Fibroblast of villous mesenchyme (primary cell): ENCODE measurements at places on chromosomes 16 and 17. TPM values are rescaled to one million over a fixed set of nuclear protein-coding genes. Genes with fewer than 3 reads are reported as not detected.

The TBC1D3D gene
- under 0.01 TPM in 1 of 2 replicates, not detected in the other for total RNA-seq

The HS3ST4 gene
- total RNA-seq, result not detected in 2 replicates

The BCO1 gene
- not detected in 2 replicates for total RNA-seq

The TAT gene
- under 0.01 TPM in 1 of 2 replicates, not detected in the other for total RNA-seq

The TSPOAP1 gene
- 0.86 and 2.3 TPM in 2 replicates for total RNA-seq

The SLC7A6OS gene
- total RNA-seq, result 14.2 and 16.8 TPM in 2 replicates

The PLLP gene
- total RNA-seq, result under 0.01 TPM in 1 of 2 replicates, not detected in the other

The NOB1 gene
- 22.0 and 23.8 TPM in 2 replicates for total RNA-seq

DNA sequence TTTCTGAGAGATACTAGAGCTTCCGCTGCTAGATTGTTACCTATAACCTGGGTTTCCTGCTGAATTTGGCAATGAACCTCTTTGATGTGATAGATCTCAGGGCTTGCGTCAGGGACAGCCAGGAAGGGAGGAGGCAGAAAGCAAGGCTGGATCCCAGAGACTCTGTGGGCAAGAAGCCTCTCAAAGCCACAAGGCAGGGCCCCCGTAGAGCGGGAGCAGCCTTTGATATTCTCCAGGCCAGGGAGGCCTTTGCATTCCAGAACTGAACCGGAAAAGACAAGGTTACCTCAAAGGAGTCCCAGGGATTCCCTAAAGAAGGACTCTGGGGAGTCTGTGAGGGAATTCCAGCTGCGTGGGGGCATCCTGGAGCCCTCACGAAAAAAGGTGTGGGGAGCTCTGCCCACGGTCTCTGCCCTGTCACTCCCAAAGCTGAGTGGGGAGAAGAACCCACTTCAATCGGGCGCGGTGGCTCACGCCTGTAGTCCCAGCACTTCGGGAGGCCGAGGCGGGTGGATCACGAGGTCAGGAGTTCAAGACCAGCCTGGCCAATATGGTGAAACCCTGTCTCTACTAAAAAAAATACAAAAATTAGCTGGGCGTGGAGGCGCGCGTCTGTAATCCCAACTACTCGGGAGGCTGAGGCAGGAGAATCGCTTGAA is 14.3 kb upstream of the SCIMP start:
- DNase-seq, result no peak

DNA sequence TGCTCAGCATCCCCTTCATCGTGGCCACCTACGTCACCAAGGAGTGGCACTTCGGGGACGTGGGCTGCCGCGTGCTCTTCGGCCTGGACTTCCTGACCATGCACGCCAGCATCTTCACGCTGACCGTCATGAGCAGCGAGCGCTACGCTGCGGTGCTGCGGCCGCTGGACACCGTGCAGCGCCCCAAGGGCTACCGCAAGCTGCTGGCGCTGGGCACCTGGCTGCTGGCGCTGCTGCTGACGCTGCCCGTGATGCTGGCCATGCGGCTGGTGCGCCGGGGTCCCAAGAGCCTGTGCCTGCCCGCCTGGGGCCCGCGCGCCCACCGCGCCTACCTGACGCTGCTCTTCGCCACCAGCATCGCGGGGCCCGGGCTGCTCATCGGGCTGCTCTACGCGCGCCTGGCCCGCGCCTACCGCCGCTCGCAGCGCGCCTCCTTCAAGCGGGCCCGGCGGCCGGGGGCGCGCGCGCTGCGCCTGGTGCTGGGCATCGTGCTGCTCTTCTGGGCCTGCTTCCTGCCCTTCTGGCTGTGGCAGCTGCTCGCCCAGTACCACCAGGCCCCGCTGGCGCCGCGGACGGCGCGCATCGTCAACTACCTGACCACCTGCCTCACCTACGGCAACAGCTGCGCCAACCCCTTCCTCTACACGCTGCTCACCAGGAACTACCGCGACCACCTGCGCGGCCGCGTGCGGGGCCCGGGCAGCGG is 3.2 kb downstream of the UTS2R start:
- no peak for DNase-seq

DNA sequence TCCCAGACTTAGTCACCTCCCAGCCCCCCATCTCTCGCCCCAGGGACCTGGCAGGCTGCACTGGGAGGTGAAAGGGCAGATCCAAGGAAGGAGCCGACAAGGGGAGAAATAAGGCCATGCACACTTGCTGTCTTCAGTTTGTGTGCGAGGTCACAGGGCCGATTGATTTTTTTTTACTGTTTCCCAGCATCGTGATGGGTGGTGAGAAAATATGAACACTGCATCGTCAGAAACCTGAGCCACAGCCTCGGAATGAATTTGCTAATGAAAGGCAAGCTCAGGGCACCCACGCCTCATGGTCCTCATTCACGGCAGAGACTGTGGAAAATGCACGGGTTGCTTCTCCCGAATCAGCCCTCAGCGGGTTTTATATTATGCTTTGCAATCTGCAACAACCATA is 98.0 kb downstream of the SOCS1 start:
- DNase-seq, result no peak

GRCh38 chr17:82120148-82120547 is 22.1 kb upstream of the FASN start:
- peak; percentile 40 for DNase-seq

- DNase-seq, result peak; percentile 58
Measured at GRCh38 chr16:77540646-77541045, 105.8 kb upstream of the ADAMTS18 start.

DNA sequence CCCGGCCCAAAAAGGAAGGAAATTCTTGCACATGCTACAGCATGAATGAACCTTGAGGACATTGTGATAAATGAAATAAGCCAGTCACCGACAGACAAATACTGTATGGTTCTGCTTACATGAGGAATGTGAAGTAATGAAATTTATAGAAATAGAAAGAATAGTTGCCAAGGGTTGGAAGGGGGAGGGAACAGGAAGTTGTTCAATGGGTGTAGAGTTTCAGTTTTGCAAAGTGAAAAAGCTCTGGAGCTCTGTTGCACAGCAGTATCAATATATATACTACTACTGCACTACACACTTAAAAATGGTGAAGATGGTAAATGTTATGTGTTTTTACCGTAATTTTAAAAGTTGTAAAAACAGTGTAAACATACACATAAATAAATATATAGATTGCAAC is 43.7 kb downstream of the PKD1L3 start:
- DNase-seq, result peak; percentile 3

DNA sequence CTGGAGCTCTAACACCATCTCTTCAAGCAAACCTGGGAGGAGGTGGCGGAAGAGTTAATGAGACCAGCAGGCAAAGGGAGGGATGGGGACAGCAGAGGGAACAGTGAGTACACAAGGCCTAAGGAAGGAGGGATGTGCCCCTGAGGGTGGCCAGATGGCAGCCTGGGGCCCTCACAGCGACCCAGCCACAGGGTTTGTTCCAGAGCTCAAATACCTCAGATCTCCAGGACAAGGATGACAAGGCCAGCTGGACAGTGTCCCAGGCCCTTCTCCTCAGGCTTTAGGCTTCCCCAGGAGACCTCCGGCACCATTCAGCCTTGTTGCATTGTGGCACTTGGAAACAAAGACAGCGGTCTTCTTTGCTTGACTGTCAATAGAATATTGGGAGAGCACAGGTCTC is 14.9 kb downstream of the CDIP1 start:
- DNase-seq, result no peak

DNA sequence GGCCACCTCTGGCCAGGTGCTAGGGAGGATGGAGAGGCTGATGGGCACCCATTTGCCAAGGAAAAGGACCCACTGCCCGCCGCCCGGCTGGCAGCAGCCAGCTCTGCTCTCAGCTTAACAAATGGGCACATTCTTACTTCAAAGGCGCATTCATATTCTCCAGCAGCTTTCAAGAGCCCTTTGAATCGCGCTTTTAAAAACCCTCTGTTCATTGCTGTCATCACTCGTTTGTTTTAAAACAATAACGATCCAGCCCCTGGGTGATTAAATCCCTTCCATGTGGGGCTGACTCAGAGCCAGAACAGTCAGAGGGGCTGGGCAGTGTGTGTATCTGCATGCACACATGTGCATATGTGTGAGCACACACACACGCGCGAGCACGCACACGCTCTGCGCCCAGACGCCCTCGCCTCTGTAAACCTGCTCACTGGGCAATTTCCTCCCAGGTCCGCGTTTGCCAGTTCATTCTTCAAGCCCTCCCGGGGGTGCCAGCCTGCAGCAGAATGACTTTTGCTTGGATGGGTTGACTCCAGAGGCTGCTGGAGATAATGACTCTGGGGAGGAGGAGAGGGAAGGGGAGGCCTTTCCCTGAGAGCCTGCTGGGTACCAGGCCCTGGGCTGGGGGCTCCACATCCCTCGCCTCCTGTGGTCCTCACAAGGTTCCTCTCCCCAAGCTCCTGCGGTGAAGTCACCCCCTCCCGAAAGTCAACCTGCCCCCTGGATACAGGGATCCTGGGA is 133.1 kb downstream of the SDK2 start:
- no peak for DNase-seq

GRCh38 chr16:11534262-11534661 is 52.5 kb downstream of the LITAF start:
- no peak for DNase-seq

DNA sequence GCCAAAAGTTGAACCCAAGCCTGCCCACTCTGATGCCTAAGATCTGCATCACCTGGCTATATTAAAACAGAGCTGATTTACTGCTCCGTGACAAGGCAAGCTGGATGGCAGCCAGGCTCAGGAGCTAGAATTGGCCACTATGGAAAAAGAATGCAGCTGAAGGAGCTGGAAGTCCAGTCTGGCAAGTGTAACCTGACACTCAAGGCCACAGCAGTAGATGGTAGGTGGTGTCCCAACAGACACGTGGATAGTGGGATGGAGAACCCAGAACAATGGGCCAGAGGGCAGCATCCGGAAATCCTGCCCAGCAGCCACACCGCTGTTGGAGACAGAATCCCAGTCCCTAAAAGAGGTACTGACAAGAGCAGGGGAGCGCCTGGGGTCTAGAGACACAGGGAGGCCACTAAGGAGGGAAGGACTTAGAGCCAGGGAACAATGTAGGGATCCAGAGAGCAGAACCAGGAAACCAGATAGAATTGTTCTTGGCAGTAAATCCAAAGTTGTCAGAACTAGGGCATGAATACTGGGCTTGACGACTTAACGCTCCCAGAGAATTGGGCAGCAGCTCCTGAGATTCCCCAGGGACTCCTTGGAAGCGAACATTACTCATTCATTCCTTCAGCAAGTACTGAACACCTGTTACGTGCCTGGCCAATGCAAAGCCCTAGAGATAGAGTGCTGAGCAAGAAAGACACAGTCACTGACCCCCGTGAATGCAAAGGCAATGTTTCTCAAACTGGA is 85.7 kb downstream of the CDYL2 start:
- DNase-seq, result peak; percentile 31

GRCh38 chr17:76314392-76315227 is 6.5 kb upstream of the QRICH2 start:
- DNase-seq, result peak; percentile 62

DNA sequence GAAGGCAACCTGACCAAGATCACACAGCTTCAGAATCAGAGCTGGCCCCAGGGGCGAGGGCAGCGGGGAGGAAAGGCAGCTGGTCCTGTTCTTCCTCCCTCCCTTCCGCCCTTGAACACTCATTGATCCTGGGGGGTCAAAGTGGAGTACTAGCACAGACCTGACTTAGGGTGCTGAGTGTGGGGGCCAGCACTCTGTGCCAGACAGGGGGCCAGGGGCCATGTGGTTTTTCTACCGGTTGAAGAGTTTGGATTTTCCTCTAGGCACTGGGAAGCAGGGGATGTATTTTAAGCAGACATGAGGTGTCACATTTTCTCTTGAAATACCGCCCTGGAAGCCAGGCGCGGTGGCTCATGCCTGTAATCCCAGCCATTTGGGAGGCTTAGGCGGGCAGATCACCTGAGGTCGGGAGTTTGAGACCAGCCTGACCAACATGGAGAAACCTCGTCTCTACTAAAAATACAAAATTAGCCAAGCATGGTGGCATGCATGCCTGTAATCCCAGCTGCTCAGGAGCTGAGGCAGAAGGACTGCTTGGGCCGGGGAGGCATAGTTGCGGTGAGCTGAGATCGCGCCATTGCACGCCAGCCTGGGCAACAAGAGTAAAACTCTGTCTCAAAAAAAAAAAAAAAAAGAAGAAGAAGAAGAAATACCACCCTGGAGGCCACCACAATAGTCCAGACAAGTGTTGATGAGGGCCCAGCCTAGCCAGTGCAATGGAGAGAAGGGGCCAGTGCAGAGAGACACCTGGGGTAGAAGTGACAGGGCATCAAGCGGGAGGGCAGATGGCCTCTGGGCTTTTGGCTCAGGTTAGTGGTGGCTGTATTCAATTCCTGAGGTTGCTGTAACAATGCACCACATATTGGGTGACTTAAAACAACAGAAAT is 15.3 kb downstream of the OSBPL7 start:
- DNase-seq, result no peak

- DNase-seq, result no peak
Measured at GRCh38 chr16:47204736-47205504, 61.2 kb upstream of the NETO2 start.

DNA sequence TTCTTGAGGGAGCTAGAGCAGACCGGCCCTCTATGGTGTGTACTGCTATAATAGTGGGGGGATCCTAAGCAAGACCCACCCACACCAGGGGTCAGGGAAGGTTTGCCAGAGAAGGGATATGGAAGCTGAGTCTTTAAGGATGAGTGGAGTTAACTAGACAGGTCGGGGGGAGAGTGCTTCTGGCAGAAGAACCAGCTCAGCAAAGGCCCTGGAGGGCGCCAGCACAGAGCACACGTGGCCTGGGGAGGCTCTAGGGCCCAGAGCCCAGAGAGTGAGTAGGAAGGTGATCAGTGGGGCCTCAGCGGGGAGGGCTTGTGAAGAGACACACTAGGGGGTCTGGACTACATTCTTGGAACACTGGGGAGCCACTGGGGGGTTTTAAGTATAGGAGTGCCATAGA is 21.1 kb downstream of the NGFR start:
- DNase-seq, result peak; percentile 18

- no peak for DNase-seq
Measured at GRCh38 chr17:81251709-81252301, 12.7 kb downstream of the NDUFAF8 start.

GRCh38 chr16:56558024-56558747 is 6.7 kb upstream of the MT4 start:
- no peak for DNase-seq

- no peak for DNase-seq
Measured at GRCh38 chr17:59838052-59838916, 54.5 kb downstream of the TUBD1 start.

DNA sequence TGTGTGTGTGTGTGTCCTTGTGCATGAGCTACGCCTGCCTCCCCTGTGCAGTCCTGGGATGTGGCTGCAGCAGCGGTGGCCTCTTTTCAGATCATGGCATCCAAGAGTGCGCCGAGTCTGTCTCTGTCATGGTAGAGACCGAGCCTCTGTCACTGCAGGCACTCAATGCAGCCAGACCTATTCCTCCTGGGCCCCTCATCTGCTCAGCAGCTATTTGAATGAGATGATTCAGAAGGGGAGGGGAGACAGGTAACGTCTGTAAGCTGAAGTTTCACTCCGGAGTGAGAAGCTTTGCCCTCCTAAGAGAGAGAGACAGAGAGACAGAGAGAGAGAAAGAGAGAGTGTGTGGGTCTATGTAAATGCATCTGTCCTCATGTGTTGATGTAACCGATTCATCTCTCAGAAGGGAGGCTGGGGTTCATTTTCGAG is 22.5 kb downstream of the STAT5A start:
- DNase-seq, result no peak

GRCh38 chr17:8955021-8955959 is 10.2 kb downstream of the PIK3R5 start:
- no peak for DNase-seq
